ENCODE measurements at places on chromosomes 5 and 9.

DNA sequence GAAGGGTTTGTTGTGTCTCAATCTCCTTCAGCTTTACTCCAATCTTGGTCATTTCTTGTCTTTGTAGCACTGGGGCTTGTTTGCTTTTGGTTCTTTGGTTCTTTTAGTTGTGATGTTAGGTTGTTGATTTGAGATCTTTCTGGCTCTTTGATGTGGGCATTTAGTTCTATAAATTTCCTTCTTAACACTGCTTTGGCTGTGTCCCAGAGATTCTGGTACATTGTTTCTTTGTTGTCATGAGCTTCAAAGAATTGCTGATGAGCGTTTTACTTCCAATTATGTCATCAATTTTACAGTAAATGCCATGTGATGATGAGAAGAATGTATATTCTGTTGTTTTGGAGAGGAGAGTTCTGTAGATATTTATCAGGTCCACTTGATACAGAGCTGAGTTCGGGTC lies 353.3 kb downstream of the MAN2A1 start:
- no peak for DNase-seq

- no peak for DNase-seq
These were observed 9.1 kb downstream of the TTC33 start for GRCh38 chr5:40746703-40747102.

DNA sequence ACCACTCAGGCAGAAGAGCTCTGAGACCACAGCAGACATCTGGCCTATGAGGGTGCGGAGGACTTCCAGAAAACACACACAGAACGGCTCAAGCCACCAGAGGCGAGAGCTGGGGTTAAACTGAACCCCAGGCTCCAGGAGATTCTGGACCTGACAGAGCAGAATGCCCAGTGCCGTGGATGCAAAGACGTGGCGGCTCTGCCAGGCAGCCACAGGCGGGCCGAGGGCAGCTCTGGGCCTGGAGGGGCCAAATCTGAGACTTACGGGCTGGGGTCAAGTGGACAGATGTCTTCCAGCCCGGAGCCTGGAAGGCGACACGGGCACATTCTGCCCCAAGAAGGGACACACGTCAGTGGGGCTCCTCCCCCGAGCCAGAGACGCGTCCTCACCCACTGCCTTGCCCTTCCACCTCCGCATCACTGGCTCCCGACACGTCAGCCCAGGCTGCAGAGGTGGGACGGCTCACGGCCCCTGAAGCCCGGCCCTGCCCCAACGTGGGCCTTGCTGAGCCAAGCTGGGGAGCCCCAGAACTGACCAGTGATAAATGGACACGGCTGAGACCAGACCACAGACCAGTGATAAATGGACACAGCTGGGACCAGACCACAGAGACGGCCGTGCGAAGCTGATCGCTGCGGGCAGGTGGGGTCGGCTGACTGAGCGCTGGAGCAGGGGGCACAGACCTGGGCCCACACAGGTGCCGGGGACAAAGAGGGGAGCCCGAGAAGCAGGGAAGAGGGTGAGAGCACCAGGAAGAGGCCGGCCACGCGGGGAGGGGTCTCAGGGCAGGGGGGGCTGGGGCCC lies 40.9 kb upstream of the NSMF start:
- no peak for DNase-seq

- peak; percentile 25 for DNase-seq
These were observed 33.1 kb upstream of the HTR4 start for GRCh38 chr5:148687427-148687826.

- DNase-seq: no peak
These were observed 195.4 kb downstream of the ADAMTS12 start for GRCh38 chr5:33696411-33696810.
